Stimulated activated CD4-positive, alpha-beta T cell treated with anti-CD3 and anti-CD28 coated beads, Interleukin-1b, Interleukin-23, amount 100 ng/mL, for 1 hour (primary cell): ENCODE measurements at places on chromosomes 7 and 10.

DNA sequence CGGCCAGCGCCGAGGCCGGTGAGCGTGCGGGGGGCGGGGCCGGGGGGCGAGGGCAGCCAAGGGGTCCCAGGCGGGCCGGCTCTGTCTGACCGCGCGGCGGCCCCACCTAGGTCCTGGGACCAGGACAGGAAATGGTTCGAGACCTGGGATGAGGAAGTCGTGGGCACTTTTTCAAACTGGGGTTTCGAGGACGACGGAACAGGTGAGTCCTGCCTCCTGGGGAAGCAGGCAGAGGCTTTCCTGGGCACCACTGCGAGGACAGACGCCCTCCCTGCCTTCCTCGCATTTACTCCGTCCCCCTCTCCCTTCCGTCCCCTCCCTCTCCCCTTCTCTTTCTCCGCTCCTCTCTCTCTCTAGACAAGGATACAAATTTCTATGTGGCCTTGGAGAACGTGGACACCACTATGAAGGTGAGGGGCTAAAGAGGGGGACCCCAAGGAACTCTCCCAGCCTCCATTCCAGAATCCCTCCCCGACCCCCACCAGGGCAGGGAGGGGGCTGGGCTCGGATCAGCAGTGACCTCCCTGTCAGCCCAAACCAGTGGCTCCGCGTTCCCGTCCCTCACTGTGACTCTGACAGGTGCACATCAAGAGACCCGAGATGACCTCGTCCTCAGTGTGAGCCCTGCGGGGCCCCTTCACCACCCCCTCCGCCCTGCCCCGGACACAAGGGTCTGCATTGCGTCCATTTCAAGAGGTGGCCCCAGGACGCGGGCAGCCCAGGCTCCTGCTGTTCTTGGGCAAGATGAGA is 2.6 kb upstream of the MUC12 start:
- DNase-seq, result no peak

DNA sequence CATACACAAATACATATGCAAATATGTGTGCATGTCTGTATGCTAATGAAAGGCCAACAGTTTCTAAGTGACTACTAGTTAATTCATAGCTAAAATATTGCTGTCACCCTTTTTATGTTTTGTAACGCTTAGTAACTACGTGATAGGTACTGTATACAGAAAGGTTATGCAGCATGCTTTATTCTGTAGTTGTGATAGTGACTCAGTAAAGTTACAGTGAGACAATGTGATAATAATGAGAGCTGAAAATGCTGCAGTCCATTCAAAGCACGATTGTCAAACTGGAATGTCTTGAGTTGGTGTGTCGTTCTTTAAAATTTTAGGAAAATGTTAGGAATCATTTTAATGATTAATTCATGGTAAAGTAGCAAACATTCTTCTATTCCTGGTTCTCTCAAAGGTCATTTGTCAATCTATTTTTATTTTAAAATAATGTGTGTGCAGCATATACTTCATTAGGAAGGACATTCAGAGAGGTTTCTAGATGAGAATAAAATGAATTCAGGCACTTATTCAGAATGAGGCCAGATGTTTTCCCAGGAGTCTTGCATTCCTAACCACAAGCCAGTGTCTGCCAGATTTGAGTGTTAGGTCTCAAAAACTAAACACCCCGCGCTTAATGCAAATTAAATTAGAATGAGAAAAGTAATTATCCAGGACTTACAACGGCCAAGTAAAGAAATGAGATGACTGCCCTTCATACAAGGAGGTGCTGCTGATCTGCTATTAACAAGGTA is 408.8 kb upstream of the FZD8 start:
- DNase-seq, result no peak

GRCh38 chr10:124026589-124026939 is 66.8 kb downstream of the CHST15 start:
- no peak for DNase-seq

- no peak for DNase-seq
Observed at GRCh38 chr10:79025199-79025832, 43.5 kb upstream of the ZMIZ1 start.

DNA sequence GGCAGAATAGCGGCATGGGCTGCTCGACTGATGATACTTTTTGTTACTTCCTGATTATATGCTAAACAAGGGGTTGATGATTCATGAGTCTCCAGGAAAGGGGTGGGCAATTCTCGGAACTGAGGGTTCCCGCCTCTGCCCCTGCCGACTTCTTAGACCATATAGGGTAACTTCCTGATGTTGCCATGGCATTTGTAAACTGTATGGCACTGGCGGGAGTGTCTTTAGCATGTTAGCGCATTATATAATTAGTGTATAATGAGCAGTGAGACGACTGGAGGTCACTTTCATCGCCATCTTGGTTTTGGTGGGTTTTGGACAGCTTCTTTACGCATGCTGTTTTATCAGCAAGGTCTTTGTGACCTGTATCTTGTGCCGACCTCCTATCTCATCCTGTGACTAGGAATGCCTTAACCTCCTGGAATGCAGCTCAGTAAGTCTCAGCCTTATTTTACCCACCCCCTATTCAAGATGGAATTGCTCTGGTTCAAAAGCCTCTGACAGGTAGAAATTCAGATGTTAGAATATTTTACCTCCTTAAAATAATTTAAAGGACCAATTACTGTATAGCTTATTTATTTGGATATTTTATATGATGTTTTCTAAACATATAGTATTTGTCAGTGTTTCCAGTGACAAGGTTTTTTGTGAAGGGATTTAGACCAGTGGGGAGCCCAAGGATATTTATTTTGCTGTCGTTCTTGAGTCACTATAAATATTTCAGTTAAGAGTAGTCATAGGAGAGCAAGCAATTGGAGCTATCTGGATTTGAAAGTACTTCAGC is 90.1 kb upstream of the PIK3CG start:
- no peak for DNase-seq

DNA sequence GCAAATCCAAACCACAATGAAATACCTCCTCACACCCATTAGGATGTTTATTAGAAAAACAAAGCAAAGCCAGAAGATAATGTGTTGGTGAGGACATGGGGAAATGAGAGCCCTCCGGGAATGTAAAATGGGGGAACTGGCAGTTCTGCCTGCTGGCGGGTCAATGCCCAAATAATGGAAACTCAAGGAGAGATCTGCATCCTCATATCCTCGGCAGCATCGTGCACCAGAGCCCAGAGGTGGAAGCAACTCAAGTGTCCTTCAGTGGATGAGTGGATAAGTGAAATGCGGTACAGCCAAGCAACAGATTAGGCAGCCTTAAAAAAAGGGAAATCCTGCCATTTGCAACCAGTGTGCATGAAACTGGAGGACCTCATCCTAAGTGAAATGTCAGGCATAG is 325.2 kb downstream of the WDR37 start:
- no peak for DNase-seq

GRCh38 chr7:103711413-103711812 is 265.4 kb upstream of the SLC26A5 start:
- no peak for DNase-seq

DNA sequence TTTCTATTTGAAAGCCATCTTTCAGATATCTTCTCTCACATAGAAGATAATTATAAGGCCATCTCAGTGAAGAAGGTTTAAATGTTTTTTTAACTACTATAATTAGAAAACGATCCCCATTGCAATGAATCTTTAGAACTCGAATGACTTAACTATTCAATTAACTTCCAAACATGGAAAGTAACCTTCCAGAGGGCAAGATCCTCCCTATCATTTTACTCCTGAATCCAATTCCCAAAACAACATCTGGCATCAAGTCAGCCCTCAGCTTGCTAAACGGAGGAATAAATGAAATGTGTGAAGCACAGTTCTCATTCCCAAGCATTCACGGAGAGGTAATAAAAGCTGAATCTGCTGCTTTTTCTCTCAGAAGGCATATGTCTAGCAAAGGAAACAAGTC is 293.4 kb downstream of the PLXDC2 start:
- no peak for DNase-seq

DNA sequence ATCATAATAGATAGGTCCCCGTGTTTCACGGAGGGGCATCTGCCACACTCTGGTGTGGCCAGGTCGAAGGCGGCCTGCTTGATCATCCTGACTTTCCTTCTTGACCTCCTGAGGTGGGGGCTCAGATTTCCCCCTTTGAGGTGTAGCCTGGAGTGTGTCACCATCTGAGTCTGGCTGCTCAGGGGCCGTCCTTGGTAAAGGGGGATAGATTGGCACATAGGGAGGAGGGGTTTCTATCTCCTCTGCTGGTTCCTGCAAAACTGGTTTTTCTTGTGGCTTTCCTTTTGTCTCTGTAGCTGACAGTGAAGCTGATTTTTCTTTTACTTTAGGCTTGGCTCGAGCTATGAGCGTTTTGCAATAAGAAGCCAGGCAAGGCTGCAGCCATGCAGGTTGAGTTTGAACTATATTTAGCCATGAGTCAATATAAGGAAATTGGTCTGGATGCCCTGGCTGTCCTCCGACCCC is 7.1 kb upstream of the ZNF117 start:
- DNase-seq, result no peak

- DNase-seq, result no peak
Observed at GRCh38 chr10:5434017-5434753, 21.8 kb downstream of the NET1 start.

- no peak for DNase-seq
Observed at GRCh38 chr10:34187201-34187600, 627.9 kb downstream of the PARD3 start.

- DNase-seq, result no peak
Observed at GRCh38 chr10:75367021-75367487, 34.5 kb downstream of the ZNF503 start.

DNA sequence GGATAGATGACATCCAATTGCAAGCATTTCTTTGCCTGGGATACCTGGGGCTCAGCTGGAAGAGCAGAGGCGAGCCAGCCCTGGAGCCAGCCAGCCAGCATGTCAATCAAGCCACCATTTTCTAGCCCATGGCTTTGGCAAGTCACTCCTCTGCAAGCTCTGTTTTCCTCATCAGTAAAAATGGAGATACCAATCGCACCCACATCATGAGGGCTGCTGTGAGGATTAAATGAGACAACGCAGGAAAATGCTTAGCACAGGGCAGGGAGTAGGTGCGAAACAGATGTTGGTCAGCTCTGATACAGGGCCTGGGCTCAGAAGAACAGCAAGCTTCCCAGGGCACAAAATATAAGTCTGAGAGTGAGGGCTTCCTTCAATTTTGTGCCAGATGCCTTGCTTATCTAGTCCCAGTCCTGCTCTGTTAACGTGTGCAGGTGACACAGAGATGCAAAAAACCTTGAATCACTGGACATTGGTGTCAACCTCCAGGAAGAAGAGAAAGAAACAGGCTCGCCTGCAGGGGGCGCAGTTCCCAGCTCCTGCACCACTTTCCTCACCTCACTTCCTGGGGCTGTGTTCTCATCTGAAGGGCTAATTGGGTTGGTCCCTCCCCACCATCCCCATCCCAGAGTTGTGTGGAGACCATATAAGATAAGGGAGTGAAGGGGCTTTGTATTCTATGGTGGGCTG is 72.8 kb upstream of the CACUL1 start:
- no peak for DNase-seq

DNA sequence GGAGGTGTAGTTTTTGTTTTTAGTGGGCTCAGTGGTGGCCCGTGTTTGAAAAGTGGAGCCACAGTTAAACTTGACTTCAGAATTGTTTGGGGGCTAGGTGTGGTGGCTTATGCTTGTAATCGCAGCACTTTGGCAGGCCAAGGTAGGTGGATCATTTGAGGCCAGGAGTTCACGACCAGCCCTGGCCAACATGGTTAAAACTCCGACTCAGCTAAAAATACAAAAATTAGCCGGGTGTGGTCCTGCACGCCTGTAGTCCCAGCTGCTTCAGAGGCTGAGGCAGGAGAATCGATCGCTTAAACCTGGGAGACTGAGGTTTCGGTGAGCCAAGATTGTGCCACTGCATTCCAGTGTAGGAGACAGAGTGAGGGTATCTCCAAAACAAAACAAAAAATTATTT is 1.8 kb downstream of the CCT6A start:
- DNase-seq, result no peak

- DNase-seq, result no peak
Observed at GRCh38 chr10:129740532-129741279, 223.4 kb downstream of the EBF3 start.

- DNase-seq, result no peak
Observed at GRCh38 chr7:97016381-97017191, 8.0 kb downstream of the DLX5 start.

GRCh38 chr10:1644191-1644711 is 93.1 kb downstream of the ADARB2 start:
- DNase-seq, result no peak

GRCh38 chr10:28624351-28624750 is 53.0 kb upstream of the BAMBI start:
- no peak for DNase-seq

GRCh38 chr10:131975796-131976195 is 5.9 kb downstream of the BNIP3 start:
- no peak for DNase-seq

DNA sequence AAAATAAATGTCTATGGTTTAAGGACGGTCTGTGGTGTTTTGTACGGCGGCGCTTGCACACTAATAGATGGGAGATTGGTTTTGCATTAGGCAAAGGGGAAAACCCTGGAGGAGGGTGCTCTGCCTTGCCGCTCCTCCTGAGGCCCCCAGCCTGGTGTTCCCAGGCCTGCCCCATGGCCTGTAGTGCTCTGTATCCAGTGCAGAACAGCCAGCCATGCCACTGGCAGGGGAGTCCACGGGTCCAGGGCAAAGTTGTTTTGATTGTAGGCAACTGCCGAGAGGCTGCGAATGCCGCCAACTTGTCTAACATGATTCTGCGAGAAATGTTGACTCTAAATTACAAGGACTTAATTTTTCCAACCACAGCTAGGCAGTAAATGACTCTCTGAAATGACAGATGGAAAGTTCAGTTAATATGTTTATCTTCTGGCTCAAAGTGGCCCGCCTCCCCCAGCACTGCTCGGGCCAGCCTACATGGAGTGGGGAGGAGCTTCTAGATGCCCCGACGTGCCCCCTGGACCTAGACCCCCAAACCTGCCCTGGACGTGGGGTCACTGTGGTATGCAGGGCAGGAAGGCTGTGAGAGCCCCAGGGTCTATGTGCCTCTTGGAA is 104.6 kb upstream of the GDF10 start:
- DNase-seq, result no peak

GRCh38 chr7:149716932-149717307 is 56.5 kb downstream of the ZNF467 start:
- no peak for DNase-seq
